ENCODE measurements at places on chromosomes 2 and 18.

- DNase-seq: no peak
These were observed 6.6 kb downstream of the SH3RF3 start for GRCh38 chr2:109135359-109136197.

DNA sequence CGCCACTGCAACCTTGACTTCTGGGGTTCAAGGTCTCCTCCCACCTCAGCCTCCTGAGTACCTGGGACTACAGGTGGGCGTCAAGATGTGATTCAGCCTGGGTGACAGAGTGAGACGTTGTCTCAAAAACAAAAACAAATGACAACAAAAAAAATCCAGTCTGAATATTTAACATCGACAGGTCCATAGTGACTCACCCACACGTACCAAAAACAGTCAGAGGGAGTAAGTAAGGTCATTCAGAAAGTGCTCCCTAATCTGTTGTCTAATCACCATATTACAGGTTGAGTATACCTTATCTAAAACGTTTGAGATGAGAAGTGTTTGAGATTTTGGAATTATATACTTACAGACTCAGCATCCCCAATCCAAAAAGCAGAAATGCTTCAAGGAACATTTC is 24.4 kb downstream of the SAP130 start:
- DNase-seq: no peak

GRCh38 chr2:217383620-217384019 is 523.8 kb upstream of the TNP1 start:
- DNase-seq: no peak

- no peak for DNase-seq
These were observed 12.4 kb downstream of the ASAP2 start for GRCh38 chr2:9219027-9219445.

- no peak for DNase-seq
These were observed 30.1 kb upstream of the CCL20 start for GRCh38 chr2:227783404-227784138.

DNA sequence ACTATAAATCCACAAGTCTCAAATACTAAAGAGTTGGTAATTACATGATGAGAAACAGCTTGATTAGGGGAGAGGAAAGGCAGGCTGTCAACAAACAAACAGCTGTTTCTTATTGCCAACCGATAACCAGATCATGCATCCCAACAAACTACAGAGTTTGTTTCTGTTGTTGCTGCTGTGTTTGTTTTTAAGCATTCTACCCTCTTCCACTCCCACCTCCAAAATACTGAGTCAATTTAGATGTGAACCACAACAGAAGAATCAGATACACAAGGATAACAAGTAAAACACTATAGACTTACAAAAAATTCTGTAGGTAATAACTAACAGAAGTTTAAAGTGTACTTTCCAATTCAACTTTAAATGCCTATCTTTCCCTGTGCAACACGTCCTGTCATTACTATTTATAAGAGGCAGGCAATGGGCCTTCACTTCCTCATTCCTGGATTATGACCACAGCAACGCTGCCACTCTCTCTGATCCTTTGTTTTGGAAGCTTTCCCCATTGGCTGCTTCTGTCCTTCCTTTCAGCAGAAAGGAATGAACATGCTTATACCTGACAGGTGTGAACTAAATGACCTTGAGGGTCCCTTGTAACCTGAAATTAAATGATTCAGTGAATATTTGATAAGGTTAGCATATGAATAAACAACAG is 152.0 kb downstream of the SRBD1 start:
- no peak for DNase-seq

DNA sequence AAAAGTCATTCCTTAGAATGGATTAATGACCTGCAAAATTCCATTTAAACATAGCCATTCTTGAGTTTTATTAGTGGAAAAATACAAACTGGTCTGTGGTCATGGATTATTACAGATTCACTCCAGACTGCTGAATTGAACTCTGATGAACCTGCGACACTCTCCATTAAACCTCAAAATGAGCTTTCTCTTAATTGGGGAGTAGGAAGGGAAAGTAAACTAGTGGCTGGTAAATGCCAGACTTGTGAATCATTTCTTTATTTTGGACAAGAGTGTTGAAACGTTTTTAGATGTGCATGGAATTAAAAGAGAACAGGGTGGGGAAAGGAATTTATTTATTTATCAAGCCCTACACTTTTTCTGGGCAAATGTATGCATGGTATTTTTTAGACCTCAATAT is 321.2 kb upstream of the FANCL start:
- DNase-seq: no peak

DNA sequence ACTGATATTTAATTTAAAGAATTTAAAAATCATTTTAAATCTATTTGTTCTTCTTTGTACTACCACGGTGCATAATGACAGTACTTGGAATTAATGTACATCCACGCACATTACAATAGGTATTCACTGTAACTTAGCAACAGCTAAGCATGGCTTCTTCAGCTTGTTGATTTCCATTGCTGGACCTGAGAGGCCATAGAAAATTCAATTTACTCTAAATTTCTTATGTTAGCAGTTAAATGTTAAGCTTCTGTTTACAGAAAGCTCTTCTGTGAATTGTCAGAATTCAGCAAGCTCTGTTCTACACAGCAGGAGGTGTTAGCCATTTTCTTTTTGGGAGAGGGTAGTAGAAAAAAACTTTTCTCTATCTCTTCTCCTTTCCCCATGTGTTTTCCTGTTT is 1149.3 kb upstream of the CDH2 start:
- DNase-seq: no peak

DNA sequence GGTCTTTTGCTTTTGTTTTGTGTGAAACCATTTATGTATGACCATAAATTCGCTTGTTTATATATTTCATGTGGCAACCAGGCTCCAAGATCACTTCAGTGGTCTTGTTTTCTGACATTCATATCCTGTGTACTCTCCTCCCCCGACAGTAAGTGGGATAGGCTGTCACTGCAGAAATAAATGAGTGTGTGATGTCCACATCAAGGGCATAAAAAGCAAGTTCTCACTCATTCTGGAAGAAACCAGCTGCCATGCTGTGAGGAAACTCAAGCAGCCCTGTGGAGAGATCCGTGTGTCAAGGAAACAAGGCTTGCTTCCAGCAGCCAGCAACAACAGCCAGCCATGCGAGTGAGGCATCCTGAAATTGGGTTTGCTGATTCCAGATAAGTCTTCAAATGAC is 39.2 kb upstream of the GNAL start:
- DNase-seq: no peak

- DNase-seq: no peak
These were observed 244.2 kb downstream of the EXOC6B start for GRCh38 chr2:72581560-72582181.
